Cortex of kidney (tissue), 1 donor: ENCODE measurements at places on chromosomes 12 and 14.

DNA sequence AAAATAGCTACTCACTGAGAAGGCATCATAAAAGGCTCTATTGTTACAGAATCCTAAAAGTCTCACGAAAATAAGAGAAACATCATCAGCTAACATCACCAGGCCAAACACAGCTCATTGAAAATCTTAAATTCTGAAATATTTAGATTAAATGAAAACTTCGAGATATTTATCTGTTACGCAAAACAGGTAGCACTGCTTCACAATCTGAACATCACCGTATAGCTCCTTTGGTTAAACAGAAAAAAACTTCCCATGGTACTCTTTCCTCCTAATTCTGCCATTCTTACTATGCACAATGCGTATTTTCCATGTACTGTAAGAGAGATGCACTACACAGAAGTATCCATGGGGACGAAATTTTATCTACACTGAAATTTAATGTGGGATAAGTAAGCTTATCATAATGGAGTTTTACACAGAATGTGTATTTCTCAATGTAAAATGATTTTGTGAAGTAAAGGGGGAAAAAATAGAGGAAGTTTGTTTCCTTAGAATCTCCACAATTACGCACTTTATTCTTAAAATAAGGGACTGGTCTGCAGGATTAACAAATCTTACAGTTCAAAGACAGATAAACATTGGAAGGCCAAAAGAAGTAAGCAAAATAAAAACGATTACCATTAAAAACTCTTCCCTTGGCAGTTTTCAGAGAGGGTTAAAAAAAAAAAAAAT lies 1.9 kb downstream of the SGPP1 start:
- no peak for DNase-seq

- no peak for DNase-seq
These were observed 1.1 kb upstream of the NUDT4 start for GRCh38 chr12:93376436-93377251.

DNA sequence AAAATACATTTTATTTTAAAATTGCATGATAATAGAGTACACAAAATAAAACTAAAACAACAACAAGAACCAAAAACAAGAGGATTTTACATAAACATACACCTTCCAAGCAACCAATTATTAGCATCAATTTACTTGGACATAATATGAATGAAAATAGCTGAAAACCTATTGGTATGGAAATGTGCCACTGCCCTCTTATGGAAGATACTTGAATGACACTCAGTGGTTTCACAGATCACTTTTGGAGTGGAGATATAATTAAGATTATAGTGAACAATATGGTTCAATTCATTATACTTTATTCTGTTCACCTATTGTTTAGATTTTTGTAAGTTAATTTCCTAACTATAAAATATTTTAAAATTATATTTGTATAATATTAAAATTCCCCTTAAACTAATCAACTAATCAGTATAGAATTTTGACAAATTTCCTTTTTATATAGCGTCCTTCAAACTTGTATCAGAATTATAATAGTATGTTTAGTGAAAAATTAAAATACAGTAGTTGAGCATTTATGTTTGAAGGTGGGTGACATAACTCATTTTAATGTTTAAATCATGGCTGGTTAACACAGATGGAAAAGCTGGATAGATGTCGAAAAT lies 70.1 kb downstream of the SLC6A15 start:
- DNase-seq: no peak

DNA sequence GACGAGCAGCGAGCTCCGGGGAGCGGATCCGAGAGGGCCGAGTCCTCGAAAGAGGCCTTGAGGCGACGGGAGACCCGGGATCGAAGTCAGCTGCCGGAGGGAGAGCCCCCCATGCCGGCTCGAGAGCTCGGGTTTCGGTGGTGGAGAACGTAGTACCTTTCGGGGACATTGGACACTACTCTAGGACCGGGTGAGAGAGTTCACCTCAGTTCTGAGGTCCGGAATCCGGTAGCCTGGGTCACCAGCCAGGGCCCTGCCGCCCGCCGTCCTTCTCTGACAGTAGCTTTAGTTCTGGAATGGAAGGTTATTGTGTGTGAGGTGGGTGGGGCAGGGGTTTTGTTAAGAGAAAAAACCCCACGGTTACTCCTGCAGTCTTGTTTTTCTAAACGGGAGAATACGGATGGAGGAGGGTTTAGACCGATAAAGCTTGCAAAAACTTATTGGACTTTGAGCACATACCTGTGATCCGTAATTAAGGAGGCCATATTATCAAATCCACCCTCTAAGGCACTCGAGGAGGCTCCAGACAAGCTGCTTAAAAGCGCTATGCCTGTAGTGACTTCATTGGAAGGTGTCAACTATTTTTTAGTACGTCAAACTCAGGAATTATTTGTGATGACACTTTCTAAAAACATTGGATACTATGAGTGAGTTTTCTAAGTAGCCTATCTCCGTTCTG lies 765 bp downstream of the SCYL2 start:
- no peak for DNase-seq

GRCh38 chr12:117967043-117967442 lies 1.7 kb downstream of the KSR2 start:
- DNase-seq: no peak

DNA sequence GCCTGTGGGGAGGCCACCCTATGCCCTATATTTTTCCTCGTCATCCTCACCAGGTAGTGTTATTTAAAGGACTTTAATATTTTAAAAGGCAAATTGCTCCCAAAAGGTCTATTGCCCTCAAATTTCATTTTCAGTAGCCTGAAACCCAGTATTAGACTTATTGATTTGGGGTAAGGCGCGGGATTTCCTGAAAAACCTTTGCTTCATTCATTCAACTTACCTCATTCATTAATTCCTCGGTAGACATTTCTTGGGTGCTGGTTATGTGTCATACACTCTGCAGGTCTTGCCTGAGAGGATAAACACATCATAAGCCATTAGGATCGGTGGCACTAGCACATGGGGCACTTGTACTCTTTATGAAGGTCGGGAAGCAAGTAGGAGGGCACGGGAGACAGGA lies 99.2 kb downstream of the ARF6 start:
- no peak for DNase-seq

DNA sequence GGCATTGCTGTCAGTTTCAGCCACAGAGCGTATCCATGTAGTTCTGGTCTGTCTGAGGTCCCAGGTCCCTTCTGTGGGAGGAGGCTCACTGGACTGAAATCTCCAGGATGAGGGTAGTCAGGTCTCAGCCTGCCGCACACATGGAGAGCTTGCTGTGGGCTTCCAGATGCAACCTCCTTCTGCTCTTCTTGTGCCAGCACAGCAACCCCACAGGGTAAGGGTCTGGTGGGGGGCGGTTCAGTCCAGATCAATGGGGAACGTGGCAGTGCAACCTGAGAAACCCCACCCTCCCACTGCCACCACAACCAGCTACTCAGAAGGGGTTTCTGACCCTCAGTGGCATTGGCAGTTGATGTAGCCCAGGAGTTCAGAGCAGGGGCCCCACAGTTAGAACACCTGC lies 61.2 kb downstream of the BEGAIN start:
- DNase-seq: no peak

DNA sequence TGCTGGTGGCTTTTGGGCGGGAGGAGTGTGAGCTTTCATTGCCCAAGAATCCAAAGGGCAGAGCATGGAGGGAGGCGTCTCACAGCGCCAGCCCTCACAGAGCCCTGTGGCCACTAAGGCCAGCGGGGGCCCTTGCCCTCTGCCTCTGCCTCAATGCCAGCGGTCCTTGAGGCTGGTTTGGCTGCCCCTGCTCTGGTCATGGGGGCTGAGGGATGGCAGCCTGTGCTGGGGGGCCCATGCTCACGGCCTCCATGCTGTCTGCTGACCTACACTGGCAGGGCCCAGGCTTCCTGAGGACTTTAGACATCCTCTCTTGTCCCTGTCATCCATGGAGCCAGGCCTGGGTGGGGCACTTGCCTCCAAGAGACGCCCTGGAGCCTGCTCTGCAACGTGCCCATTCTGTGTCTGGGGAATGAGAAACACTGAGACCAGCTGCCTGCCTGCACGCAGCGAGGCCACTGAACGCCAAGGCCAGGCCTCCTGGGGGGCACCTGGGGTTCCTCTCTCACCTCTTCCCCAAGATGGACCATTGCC lies 143.4 kb downstream of the KIF26A start:
- no peak for DNase-seq

DNA sequence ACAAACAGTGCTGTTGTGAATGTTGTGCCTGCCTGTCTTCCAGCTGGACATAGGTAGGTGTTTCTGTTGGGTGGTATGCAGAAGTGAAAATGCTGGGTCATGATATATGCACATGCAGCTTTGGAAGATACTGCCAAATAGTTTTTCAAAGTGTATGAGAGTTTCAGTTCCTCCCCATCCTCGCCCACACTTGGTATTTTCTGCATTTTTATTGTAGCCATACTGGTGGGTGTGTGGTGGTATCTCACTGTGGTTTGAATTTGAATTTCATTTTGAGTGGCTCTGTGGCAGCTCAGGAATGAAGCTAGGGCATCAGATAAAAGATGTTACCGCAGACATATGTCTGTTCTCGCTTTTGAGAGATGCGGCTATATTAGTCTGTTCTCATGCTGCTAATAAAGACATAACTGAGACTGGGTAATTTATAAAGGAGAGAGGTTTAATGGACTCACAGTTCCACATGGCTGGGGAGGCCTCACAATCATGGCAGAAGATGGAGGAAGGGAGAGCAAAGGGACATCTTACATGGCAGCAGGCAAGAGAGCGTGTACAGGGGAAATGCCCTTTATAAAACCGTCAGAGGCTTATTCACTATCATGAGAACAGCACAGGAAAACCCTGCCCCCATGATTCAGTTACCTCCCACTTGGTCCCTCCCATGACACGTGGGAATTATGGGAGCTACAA lies 183.1 kb downstream of the CAND1 start:
- DNase-seq: no peak

DNA sequence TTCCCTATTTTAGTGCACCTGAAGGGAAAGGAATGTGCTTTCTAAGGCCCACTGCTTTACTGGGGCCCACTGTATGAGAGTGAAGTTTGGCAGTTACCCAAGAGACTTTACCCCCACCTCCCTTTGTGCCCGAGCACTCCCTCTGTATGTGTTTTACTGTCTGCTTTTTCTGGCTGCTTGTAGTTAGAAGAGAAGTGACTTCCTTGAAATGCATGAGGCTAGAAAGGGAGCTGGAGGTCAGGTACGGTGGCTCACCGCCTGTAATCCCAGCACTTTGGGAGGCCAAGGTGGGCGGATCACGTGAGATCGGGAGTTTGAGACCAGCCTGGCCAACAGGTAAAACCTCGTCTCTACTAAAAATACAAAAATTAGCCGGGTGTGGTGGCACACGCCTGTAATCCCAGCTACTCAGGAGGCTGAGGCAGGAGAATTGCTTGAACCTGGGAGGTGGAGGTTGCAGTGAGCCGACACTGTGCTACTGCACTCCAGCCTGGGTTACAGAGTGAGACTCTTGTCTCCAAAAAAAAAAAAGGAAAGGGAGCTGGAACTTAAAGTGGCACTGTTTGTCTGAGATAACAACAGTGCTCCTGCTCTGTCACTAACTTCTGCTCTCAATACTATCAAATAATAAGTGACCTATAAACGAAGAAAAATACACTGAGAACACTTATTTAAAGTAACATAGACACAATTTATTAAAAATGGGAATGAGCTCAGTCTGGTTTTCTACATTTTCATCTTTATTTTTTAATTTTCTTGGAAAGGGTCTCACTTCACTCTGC lies 5.8 kb downstream of the TRIP11 start:
- DNase-seq: no peak

DNA sequence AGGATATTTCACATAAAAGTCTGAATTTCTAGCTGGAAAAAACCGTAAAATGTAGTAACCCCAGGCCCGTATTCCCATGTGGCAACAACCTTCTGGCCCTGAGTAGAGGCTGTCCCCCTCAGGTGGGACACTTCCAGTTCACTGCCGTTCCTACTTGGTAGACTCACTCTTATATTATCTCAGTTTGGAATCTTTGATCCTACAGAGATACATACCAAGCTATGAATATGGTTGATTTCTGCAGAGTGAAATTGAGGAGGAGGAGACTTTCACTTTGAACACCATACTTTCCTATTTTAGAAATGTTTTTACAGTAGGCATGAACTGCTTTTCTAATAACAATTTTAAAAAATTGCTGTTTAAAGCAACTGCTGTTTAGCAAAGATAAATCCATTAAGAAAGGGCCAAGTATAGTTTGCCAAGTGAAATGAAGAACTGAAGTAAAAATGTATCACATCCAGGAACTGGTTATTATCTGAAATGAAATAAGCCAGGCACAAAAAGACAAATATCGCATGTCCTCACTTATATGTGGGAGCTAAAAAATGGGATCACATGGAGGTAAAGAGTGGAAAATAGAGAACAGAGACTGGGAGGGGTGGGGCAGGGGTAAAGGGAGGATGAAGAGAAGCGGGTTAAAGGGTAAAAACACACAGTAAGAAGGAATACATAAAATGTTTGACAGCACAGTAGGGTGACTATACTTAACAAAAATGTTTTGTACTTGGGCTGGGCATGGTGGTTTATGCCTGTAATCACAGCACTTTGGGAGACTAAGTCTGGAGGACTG lies 92.8 kb upstream of the METAP2 start:
- DNase-seq: no peak

GRCh38 chr12:27305673-27306456 lies 26.8 kb upstream of the BMAL2 start:
- no peak for DNase-seq

- DNase-seq: no peak
These were observed 299.1 kb downstream of the BTG1 start for GRCh38 chr12:91846466-91847055.

- no peak for DNase-seq
These were observed 14.5 kb downstream of the R3HDM2 start for GRCh38 chr12:57416039-57416996.

DNA sequence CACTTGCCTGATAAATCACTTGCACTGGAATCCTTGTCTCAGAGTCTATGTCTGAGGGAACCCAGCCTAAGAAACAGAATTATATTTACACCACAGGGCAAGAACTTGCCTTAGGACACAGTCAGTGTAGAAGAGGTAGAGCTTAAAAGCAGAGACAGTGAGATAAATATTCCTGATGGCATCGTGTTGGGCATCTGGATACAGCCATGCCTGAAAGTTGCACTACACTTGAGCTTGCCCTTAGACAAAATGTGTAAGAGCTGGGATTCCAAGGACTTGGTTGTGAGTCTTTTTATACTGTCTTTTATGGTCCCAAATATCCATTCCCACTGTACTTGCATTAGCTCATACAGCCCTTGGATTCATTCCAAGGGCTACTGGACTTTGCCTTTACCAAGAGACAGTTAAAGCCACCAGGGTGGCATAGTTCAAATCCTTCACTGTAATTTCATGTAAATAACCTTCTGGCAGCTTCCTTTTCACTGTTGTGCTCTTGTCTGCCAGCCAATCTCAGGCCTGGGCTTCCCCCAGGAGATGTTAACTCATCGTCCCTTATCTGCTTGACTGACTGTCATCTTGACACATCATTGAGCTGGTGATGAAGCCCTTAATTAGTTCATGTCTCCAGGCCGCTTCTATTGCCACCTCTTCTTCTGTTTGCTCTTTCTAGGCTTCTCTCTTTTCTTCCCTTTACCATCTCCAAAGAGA lies 577.9 kb upstream of the TBX3 start:
- no peak for DNase-seq
